ENCODE measurements at places on chromosomes 12 and 14.
A peak's percentile ranks its signal among the peaks of the same experiment; 100 is the strongest.

DNA sequence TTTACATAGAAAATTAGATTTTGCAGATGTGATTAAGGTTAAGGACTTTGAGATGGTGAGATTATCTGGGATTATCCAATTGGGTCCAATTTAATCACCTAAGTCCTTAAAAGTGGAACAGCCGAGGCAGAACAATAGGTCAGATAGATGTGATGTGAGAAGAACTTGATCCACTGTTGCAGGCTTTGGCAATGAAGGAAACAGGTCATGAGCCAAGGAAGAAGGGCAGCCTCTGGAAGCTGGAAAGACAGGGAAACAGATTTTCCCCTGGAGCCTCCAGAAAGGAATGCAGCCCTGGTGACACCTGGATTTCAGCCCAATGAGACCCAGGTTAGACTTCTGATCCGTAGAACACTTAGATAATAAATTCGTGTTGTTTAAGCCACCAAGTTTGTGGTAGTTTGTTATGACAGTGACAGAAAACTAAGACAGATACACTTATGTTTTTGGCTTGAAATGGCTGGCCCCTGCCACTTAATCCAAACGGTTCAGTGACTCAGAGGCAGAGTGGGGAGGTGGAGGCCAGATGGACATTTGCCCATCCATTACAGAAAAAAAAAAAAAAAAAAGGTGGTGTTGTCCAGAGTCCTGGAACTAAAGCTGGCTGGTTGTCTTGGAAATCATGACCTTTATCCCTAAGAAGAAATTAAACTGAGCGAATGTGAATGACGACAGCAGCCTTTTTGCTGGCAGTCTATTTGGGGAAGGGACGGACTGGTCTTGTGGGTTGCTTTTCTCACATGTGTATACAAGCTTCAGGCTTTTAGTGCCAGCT lies 181.9 kb upstream of the NRXN3 start:
- H3K4me1 ChIP-seq = peaks cover 4% of the 10 kb centered on the region
- DNase-seq = no peak
- H3K27me3 ChIP-seq = peaks cover 5% of the 10 kb centered on the region
- no peak overlapping the region for H3K27ac ChIP-seq
- no peaks in the 10 kb centered on the region for H3K36me3 ChIP-seq
- H3K4me3 ChIP-seq = no peak overlapping the region

- H3K36me3 ChIP-seq = peaks cover 53% of the 10 kb centered on the region
- no peak overlapping the region for H3K4me3 ChIP-seq
- H3K4me1 ChIP-seq = no peaks in the 10 kb centered on the region
- no peak overlapping the region for H3K27ac ChIP-seq
- DNase-seq = no peak
- no peaks in the 10 kb centered on the region for H3K27me3 ChIP-seq
Measured at GRCh38 chr12:119772431-119772830, 104.5 kb downstream of the PRKAB1 start.

- H3K27ac ChIP-seq = no peak overlapping the region
- peaks cover 43% of the 10 kb centered on the region for H3K36me3 ChIP-seq
- DNase-seq = no peak
- no peaks in the 10 kb centered on the region for H3K27me3 ChIP-seq
- no peak overlapping the region for H3K4me3 ChIP-seq
Measured at GRCh38 chr14:71103662-71104484, 196.6 kb downstream of the PCNX1 start.

DNA sequence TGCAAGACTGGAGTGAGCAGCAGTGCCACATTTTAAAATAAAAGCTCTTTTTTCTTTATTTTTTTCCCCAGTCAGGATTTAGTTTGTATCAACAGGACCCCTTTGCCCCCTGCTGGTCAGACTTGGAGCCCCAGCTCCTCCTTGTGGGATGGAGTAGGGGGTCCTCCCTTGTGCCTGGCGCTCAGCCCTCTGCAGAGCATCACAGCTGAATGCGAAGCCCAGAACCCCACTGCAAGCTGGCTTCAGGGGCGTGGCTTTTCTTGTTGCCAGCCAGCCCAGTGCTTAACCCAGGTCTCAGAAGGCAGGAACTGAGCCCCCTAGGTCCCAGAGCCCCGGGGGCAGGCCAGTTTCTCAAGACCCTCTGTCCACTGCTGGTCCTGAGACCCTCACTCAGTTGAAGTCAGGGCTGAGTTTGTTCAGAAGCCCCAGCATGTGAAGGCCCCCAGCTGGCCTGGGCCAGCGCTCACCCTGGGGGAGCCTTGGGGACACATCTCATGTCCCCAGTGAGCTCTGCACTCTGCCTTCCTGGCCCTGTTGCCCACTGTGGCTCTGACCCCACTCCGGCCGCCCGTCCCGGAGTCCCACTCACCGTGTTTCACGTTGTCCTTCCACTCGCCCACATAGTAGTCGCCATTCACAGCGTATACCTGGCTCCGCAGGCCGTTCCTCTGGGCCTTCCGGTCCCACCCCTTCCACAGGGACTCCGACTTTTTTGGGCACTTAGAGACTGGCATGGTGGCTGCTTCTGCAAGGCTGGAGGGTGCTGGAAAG lies 519 bp downstream of the MORN3 start:
- no peaks in the 10 kb centered on the region for H3K27me3 ChIP-seq
- peaks cover 3% of the 10 kb centered on the region for H3K36me3 ChIP-seq
- H3K4me1 ChIP-seq = peaks cover 34% of the 10 kb centered on the region
- peak; percentile 31 for DNase-seq
- H3K4me3 ChIP-seq = no peak overlapping the region
- peak overlapping the region; percentile 49 for H3K27ac ChIP-seq

GRCh38 chr12:47079981-47080724 lies 394 bp upstream of the AMIGO2 start:
- H3K4me1 ChIP-seq = peaks cover 69% of the 10 kb centered on the region
- peak overlapping the region; percentile 95 for H3K4me3 ChIP-seq
- no peaks in the 10 kb centered on the region for H3K27me3 ChIP-seq
- peak overlapping the region; percentile 95 for H3K27ac ChIP-seq

DNA sequence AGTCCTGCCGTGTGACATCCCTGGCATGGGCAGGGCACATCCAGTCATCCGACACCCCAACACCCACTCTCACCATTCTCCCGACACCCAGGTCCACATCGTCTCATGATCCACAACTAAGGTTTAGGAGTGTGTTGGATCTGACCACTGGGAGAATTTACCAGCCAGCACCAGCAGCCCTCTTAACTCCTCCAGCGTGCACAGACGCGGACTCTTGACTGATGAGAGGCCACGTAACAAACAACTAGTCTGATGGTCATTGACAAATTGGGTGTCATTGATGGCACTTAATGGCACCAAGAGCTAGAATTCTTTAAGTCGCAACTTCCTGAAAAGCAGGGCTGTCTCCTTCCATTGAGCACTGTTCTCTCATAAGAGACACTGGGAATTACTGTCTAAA lies 203.0 kb upstream of the SFSWAP start:
- H3K4me1 ChIP-seq = peaks cover 14% of the 10 kb centered on the region
- no peak overlapping the region for H3K27ac ChIP-seq
- DNase-seq = no peak
- no peaks in the 10 kb centered on the region for H3K36me3 ChIP-seq
- no peak overlapping the region for H3K4me3 ChIP-seq
- H3K27me3 ChIP-seq = peaks cover 2% of the 10 kb centered on the region

DNA sequence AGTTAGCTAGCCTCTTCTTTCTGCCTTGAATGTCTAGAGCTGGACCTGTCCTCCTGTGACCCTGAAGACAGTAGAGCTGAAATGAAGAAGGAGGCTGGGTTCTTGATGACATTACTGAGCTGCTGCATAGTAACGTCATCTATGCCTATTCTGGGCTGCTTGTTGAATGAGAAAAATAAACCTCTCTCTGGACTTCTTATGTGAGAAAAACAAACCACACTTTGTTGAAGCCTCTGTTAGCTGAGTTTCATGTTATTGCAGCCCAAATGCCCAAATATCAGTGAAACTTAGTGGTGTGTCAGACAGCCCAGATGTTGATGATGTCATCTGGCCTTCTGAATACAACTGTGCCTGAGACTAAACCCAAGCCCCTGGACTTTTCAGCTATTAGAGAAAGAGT lies 67.0 kb upstream of the MAX start:
- peaks cover 2% of the 10 kb centered on the region for H3K27me3 ChIP-seq
- DNase-seq = no peak
- peak overlapping the region; percentile 38 for H3K4me3 ChIP-seq
- H3K36me3 ChIP-seq = no peaks in the 10 kb centered on the region
- H3K27ac ChIP-seq = peak overlapping the region; percentile 67

GRCh38 chr14:23445773-23446172 lies 10.3 kb upstream of the MYH7 start:
- no peak for DNase-seq
- H3K4me3 ChIP-seq = no peak overlapping the region
- H3K36me3 ChIP-seq = no peaks in the 10 kb centered on the region
- H3K27me3 ChIP-seq = peaks cover 4% of the 10 kb centered on the region
- H3K27ac ChIP-seq = no peak overlapping the region
- no peaks in the 10 kb centered on the region for H3K4me1 ChIP-seq

DNA sequence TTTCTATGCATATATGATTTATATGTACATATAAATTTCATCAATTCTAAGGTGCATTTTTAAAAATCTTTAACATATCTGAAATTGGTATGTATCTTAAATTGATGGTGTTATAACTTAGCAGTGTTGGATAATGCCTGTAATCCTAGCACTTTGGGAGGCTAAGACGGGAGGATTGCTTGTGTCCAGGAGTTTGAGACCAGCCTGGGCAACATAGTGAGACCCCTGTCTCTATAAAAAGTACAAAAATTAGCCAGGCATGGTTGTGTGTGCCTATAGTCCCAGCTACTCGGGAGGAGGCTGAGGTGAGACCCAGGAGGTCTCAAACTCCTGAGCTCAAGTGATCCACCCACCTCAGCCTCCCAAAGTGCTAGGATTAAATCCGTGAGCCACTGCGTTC lies 6.5 kb upstream of the GALNT6 start:
- no peak overlapping the region for H3K4me3 ChIP-seq
- H3K27ac ChIP-seq = no peak overlapping the region
- no peak for DNase-seq

- DNase-seq = peak; percentile 52
- peak overlapping the region; percentile 80 for H3K27ac ChIP-seq
- H3K4me3 ChIP-seq = peak overlapping the region; percentile 69
Measured at GRCh38 chr12:131603939-131604795, 106.7 kb upstream of the SFSWAP start.

GRCh38 chr12:122293081-122293480 lies 26.8 kb upstream of the VPS33A start:
- H3K27me3 ChIP-seq = no peaks in the 10 kb centered on the region
- H3K4me3 ChIP-seq = no peak overlapping the region
- peaks cover 24% of the 10 kb centered on the region for H3K36me3 ChIP-seq
- peaks cover 10% of the 10 kb centered on the region for H3K4me1 ChIP-seq
- H3K27ac ChIP-seq = peak overlapping the region; percentile 63
- DNase-seq = no peak

DNA sequence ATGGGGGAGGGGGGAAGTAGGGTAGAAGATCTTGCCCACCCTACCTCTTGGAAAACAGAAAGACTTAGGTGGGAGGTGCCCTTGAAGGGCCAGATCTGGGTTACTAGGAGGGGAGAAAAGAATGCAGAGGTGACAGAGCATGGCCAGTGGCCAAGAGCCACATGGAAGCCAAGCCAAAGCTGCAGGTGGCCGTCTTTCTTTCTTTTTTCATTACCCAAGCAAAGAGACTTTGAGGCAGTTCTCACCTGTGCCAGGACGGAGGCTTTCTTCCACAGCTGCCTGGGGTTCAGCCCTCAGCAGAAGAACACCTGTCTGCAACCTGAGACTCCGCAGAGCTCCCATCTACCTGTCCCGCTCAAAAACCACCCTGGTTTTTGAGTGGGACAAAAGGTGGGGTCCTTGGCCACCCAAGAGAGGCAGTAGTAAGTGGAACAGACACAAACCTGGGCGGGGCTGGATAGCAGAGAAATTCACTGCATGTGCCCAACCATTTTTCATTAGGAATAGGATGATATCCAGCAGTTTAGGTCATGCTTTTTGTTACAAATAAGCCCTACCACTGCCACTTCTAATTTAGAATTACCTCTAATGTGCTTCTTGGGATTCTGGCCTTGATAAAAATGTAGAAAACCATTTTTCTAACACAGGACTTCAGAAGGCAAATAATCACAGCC lies 116.5 kb downstream of the DYRK2 start:
- H3K4me3 ChIP-seq = no peak overlapping the region
- no peaks in the 10 kb centered on the region for H3K27me3 ChIP-seq
- no peaks in the 10 kb centered on the region for H3K36me3 ChIP-seq
- peaks cover 1% of the 10 kb centered on the region for H3K4me1 ChIP-seq

DNA sequence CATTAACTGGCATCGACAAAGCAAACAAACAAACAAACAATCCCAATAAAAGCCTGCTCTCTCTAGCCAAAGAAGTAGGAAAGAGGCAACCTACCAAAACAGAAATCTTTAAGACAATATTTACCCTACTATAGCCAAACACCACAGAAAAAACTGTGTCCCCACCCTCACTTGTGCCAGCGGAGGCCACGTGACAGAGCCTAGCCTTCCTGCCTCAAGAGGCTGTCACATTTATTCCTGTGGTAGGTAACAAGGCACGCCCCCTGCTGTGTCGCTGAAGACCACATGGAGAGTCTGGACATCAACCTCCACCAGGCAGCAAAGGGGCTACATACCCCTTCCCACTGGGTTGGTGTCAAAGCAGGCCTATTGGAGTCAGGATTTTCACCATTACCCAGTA lies 148.1 kb downstream of the LMNTD1 start:
- no peak overlapping the region for H3K27ac ChIP-seq
- peaks cover 21% of the 10 kb centered on the region for H3K27me3 ChIP-seq
- H3K36me3 ChIP-seq = peaks cover 5% of the 10 kb centered on the region

DNA sequence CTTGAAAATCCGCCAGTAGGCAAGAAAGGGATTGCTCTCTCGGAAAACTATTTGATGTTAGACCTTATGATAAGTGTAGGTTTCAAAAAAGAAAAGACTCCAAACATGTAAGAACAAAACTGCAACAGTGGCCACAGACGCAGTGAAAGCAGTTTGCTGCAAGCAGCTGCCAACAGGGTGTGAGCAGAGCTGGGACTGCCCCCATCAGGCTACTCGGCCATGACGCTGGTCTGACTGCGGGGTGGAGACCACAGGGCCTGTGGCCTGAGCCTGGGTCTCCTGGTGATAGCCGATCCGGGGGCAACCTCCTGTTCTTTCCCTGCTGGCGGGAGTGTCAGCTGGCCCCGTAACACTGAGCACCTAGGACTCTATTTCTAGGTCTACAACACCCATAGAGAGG lies 63.2 kb downstream of the AMN start:
- peaks cover 11% of the 10 kb centered on the region for H3K36me3 ChIP-seq
- no peaks in the 10 kb centered on the region for H3K4me1 ChIP-seq
- no peaks in the 10 kb centered on the region for H3K27me3 ChIP-seq

GRCh38 chr12:115973066-115973465 lies 304.4 kb downstream of the MED13L start:
- H3K4me1 ChIP-seq = peaks cover 1% of the 10 kb centered on the region
- no peak overlapping the region for H3K27ac ChIP-seq
- peaks cover 57% of the 10 kb centered on the region for H3K36me3 ChIP-seq
- H3K4me3 ChIP-seq = no peak overlapping the region
- no peak for DNase-seq
